ENCODE measurements at places on chromosomes 7 and 10. TPM values are rescaled to one million over a fixed set of nuclear protein-coding genes. Genes with fewer than 3 reads are reported as not detected.

Gene AASS
- total RNA-seq, result 31.6 TPM

Gene ZPBP
- total RNA-seq, result not detected

Gene DOCK1
- 91.0 TPM for total RNA-seq

Gene SCIN
- 0.17 TPM for total RNA-seq

Gene ABCB1
- 0.77 TPM for total RNA-seq

Gene SFRP4
- 54.2 TPM for total RNA-seq

Gene COBL
- 0.26 TPM for total RNA-seq

Gene CALHM3
- not detected for total RNA-seq

Gene ACTA2
- 78.4 TPM for total RNA-seq

Gene TWIST1
- total RNA-seq, result 31.2 TPM

Gene NKX1-2
- not detected for total RNA-seq

Gene UTF1
- not detected for total RNA-seq

Gene SFRP5
- total RNA-seq, result not detected

Gene SPOCK2
- 0.33 TPM for total RNA-seq

Gene CPA2
- total RNA-seq, result under 0.01 TPM

Gene CBLL1
- 17.5 TPM for total RNA-seq

Gene CFAP69
- 6.2 TPM for total RNA-seq

Gene FRAT2
- total RNA-seq, result 5.3 TPM

Gene CYP26C1
- under 0.01 TPM for total RNA-seq

Gene VSTM4
- total RNA-seq, result 4.4 TPM

Gene HSPA12A
- total RNA-seq, result 9.5 TPM

Gene HOXA10
- 0.17 TPM for total RNA-seq

Gene ADRA2A
- under 0.01 TPM for total RNA-seq

Gene CTNNA3
- total RNA-seq, result under 0.01 TPM

Gene UBE2D4
- 6.4 TPM for total RNA-seq

Gene AGAP5
- 3.1 TPM for total RNA-seq

Gene GIMAP1
- total RNA-seq, result under 0.01 TPM

Gene SKIDA1
- total RNA-seq, result 0.51 TPM

Gene WNT8B
- total RNA-seq, result not detected

Gene AMZ1
- total RNA-seq, result 0.33 TPM

Gene EBF3
- total RNA-seq, result under 0.01 TPM

Gene PLXNA4
- 1.2 TPM for total RNA-seq

Gene STAM
- total RNA-seq, result 21.6 TPM

Gene TSC22D4
- 15.2 TPM for total RNA-seq

Gene PRSS37
- total RNA-seq, result not detected

Gene PLAC9
- total RNA-seq, result 16.7 TPM

Gene OR6B1
- not detected for total RNA-seq

Gene CAMK2B
- 0.26 TPM for total RNA-seq

Gene FEZF1
- total RNA-seq, result not detected

Gene HILPDA
- 30.8 TPM for total RNA-seq

Gene SRRM3
- total RNA-seq, result 1.0 TPM

Gene BAZ1B
- total RNA-seq, result 68.9 TPM

Gene CRPPA
- 1.5 TPM for total RNA-seq

Gene CPVL
- total RNA-seq, result 0.51 TPM

Gene UCMA
- total RNA-seq, result not detected

Gene SLIT1
- total RNA-seq, result 0.17 TPM

Gene PALS2
- 27.0 TPM for total RNA-seq

Gene CFAP43
- under 0.01 TPM for total RNA-seq
